ELR (cell line): ENCODE measurements at places on chromosomes 7 and 10.

DNA sequence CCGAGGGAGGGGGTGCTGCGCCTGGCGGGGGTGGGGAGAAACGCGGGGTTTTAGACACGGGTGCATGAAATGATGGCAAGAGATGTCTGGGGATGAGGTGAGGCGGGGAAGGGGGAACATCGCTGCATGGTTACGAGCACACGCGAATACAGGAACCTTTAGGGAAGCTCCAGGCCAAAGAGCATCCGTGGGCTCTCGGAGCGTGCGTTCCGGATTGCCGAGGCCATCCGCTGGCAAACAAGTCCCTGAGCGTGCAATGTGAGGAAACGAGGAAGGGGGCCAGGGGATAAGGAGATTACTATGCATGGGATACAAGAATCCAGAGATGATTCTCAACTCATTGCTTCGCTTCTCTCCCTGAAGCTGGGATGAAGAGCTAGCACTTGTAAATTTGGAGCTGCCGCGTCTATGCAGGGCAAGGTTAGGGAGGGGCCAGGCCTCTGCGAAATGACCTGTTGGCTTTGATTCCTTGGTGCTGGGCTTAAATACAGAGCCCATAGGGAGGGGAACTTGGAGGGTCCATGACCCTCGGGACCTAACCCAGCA, 520 bp upstream of the WNT2 start:
- DNase-seq = peak; percentile 20

GRCh38 chr10:66714741-66715140, 211.1 kb upstream of the LRRTM3 start:
- DNase-seq = peak; percentile 17

DNA sequence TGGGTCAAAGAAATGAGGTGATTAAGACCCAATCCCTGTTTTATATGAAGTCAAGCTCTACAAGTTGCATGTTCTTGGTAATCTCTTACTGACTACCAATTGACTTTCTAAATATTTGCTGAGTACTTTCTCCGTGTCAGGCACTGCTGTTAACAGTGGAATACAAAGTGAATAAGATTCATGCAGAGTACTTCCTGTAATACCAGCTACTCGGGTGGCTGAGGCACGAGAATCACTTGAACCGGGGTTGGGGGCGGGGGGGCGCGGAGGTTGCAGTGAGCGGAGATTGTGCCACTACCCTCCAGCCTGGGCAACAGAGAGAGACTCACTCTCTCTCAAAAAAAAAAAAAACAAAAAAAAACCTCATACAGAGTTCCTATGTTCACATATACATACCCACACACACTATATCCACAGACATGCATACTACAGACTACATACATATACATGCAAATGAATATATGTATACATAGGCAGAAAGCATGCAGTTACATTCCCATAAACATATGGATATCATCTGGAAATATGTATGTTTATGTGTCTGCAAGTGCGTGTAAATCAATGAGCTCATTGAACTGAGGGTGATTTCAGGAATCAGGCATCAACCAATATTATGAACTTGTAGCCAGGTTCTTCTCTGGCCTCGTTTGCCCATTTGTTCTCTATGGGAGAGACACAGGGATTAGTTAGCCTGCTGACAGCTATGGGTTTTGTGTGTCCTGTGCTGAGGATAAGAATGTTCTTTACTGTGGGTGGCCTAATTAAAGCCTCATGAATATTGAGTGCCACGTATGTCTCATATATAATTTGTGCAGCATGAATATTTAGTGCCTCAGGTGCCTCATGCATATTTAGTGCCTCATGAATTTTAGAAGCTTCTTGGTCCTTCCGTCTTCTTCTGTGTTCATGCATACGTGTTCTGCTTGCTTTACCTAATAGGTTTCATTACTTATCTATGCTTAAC, 73.9 kb downstream of the BICC1 start:
- no peak for DNase-seq

- peak; percentile 0 for DNase-seq
Measured at GRCh38 chr10:83166344-83166743, 973.0 kb upstream of the GHITM start.

DNA sequence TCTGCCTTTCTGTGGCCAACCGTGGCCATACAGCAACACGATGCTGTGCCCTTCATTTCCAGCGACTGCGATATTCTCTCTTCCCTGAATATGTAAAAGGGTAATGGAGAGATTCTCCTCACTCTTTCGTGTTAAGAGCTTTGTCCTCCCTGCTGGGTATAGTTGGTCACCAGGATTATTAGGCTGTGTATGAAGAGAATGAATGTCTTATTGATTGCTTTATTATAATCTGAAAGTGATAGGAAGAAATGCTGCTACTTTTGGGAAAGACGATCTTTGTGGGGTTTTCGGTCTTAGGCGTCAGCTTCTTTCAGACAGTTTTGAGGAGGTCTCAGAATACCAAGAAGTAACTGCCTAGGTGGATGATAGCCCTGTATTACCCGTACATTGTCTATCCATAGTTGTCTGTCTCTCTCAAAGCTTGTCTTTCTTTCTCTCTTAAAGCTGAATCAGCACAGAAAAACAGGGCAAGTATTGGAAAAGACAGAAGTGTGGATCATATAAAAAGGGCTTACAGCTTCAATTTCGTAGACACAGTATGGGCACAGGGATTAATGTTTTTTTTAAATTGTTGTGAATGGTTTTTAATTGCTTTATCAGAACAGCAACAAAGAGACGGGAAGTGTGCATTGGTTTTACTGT, 1.2 kb downstream of the AHCYL2 start:
- DNase-seq = no peak

GRCh38 chr10:124204726-124205125, 111.3 kb upstream of the CHST15 start:
- DNase-seq = no peak

GRCh38 chr7:155973451-155973997, 161.3 kb upstream of the SHH start:
- no peak for DNase-seq

- DNase-seq = no peak
Measured at GRCh38 chr7:1293950-1294411, 61.3 kb downstream of the UNCX start.

- no peak for DNase-seq
Measured at GRCh38 chr10:6578795-6579182, 1.3 kb downstream of the PRKCQ start.

DNA sequence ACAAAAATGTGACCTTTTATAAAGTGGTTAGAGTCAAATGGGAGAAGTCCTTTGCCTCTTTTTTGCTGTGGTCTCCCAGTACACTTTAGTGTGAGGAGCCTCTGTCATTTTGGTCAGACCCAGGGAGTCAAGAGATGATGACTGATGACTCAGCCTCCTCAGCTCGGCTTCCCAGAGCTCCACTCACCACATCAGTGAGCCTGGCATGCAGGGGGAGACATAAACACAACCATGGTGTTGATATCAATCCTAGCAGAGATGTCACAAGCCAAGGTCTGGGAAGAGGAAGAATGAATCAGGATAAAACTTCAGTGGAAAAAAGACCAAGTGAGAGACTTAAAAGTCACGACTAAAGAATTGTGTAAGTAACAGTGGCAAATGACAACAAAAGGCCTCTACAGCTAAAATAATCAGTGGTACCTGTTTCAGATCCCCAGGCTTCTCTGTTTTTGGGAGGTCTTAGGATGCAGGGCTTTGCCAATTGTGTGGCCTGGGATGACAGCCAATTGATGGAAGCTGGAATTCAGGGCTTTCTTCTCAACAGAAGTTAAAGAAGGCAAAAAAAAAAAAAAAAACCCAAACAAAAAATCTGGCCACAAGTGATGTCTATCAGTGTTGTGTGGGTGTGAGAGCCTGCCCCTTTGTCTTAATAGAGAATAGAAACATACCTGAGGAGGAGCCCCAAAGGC, 50.2 kb downstream of the TFAM start:
- DNase-seq = peak; percentile 97

DNA sequence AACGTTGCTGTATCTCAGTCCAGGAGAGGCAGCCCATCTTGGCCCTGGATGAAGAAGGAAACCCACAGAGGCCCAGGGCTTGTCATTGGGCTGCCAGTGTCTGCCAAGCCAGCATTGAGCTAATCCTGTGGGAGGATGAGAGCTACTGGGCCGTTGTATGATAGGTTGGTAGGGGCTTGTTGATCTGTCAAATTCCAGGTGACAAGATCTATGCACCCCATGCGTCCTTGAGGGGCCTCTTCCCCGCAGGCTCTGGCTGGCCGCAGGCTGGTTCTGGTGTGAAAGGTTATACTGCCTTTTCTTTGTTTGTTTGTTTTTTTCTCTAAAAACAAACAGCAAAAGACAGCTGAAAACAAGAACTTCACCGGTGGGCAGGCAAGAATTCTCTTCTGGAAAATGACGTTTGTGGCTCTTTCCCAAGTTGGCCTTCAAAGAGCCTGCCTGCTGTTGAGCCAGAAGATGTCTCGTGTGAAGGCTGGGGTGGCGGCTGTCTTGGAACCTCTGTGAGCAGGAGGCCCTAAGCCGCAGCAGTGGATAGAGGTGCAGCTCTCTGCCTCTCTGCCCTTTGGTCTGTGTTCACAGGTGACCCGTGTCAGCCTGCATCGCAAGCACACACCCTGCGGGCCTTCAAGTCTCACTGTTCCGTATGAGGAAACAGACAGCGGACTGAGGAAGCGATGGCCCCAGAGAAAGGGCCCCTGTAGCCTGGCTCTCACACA, 23.3 kb downstream of the CYP17A1 start:
- DNase-seq = no peak

DNA sequence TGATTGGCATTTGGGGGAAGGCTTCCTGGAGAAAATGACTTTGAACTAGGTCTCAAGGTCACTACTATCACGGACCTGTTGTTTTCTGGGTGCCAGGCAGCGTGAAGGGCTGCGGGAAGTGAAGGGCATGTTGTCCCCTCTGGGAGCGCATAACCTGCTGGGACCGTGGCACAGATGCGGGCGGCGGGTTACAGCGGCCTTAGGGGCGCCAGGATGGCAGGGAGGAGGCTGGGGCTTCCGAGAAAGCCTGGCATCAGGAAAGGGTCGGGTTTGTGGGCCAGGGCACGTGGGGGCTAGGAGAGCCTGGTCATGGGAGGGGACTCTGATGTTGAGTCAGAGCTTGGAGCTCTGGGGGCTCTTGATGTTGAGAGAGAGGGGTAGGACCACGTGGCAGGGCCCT, 6.1 kb downstream of the SLC4A2 start:
- DNase-seq = no peak

GRCh38 chr10:74738052-74738451, 88.3 kb upstream of the KAT6B start:
- no peak for DNase-seq

GRCh38 chr10:13705526-13706174, 118.9 kb downstream of the PRPF18 start:
- no peak for DNase-seq

DNA sequence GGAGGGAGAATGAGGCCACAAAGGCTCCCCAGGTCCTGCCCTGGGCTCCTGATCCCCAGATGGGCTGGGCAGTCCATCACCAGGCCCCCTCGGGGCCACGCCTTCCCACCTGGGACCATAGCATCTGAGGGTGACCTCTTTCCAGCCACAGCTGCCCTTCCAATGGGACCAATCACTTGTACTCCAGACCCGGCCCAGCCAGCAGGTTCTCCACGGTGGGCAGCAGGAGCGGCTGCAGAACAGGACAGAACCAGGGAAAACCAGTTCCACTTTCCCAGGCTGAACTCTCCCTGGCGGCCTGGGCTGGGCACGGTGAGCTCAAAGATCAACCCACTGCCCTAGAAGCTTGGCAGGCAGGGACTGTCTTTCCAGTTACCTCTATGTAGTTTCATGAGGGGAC, 257.6 kb downstream of the MAD1L1 start:
- DNase-seq = no peak

GRCh38 chr7:32378988-32379387, 111.2 kb downstream of the LSM5 start:
- DNase-seq = peak; percentile 15

GRCh38 chr10:104333728-104334373, 4.4 kb downstream of the ITPRIP start:
- DNase-seq = no peak

- DNase-seq = no peak
Measured at GRCh38 chr10:124678557-124679240, 65.5 kb downstream of the FAM53B start.

- DNase-seq = peak; percentile 12
Measured at GRCh38 chr10:11381023-11381422, 230.4 kb downstream of the USP6NL start.

GRCh38 chr10:614139-614711, 75.2 kb downstream of the DIP2C start:
- DNase-seq = no peak
